Activated CD4-positive, alpha-beta T cell treated with anti-CD3 and anti-CD28 coated beads, Interleukin-10, Interleukin-2, amounts not matched to agents 100 ng/mL and 50 ng/mL, durations not matched to agents 16 hours and 8 hours (primary cell): ENCODE measurements at places on chromosomes 6 and 20.

DNA sequence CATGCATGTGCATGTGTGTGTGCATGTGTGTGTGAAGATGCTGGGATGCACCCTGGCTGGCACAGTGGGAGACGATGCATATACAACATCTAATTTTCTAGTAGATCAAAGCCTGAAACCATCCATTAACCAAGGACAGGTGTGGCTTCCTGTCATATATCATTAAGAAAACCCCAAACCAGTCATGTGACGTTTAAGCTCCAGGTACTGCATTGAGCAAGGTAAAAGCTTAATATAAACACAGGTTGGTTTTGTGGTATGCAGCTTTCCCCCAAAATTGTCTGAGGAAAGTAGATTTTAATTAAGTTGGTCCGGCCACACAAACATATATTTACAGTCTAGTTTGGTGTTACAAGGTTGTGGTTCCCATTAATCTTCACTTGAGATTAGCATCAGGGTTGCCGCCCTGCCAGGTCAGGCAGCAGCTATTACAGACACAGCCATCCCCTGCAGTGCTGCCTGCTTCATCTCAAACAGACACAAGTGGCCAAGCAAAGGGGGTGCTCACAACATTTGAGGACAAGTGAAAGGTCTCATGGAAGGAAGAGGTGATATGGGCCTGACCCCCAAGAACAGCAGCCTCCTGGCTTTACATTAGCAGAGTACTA, 48.6 kb upstream of the NAA20 start:
- DNase-seq, result no peak

DNA sequence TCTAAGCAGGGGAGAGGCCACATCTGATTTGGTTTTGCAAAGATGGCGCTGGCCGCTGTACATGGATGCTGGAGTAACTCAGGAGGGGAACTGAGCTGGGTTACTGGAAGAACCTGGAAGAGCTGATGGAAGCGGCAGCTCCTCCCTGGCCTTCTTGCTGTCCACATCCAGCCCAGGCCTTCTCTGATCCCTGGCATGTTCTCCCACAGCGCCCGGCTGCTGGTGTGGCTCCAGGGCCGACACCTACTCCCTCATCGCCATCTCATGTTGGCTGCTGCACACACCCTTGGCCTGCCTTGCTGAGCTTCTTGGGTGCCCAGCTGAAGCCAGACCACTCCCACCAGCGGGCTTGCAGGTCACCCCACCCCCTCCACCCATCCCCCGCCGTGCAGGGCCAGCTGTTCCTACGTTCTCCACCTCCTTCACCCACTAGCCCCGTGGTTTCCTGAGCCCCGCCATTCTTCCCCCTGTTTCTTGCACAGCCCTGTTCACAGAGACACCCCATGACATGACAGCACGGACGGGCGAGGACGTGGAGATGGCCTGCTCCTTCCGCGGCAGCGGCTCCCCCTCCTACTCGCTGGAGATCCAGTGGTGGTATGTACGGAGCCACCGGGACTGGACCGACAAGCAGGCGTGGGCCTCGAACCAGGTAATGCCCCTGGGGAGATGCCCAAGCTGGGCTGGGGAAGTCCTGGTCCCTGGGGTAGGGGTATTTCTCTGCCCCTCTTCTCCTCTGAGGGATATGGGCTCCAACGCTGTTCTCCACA, 28.4 kb downstream of the VSTM2L start:
- DNase-seq, result no peak

DNA sequence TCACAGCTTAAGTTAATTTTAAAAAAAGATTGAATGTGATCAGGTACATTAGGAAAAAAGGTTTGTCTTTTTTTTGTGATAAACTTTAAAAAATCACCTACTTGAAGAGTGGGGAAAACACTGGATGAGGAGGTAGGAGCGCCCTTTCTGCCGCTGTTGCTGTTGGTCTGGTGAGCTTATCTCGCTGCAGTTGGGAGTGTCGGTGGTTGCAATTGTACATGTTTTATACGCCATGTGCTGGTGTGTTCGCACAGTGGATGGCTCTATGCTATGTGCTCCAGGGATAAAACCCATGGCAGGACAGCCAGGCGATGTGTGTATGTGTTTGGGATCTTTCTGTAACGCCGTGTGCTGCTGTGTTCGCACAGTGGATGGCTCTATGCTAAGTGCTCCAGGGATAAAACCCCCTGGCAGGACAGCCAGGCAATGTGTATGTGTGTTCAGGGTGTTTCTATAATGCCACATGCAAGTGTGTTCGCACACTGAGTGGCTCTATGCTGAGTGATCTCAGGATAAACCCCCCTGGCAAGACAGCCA, 1.7 kb downstream of the SLC22A3 start:
- DNase-seq, result no peak

GRCh38 chr20:46559001-46559400, 8.5 kb upstream of the OCSTAMP start:
- DNase-seq, result no peak

- no peak for DNase-seq
These were observed 19.6 kb upstream of the SYNCRIP start for GRCh38 chr6:85662251-85662650.

- no peak for DNase-seq
These were observed 132.1 kb upstream of the ADGRB3 start for GRCh38 chr6:68502946-68503345.

- DNase-seq, result no peak
These were observed 230.1 kb downstream of the SAMD5 start for GRCh38 chr6:147738516-147739162.

DNA sequence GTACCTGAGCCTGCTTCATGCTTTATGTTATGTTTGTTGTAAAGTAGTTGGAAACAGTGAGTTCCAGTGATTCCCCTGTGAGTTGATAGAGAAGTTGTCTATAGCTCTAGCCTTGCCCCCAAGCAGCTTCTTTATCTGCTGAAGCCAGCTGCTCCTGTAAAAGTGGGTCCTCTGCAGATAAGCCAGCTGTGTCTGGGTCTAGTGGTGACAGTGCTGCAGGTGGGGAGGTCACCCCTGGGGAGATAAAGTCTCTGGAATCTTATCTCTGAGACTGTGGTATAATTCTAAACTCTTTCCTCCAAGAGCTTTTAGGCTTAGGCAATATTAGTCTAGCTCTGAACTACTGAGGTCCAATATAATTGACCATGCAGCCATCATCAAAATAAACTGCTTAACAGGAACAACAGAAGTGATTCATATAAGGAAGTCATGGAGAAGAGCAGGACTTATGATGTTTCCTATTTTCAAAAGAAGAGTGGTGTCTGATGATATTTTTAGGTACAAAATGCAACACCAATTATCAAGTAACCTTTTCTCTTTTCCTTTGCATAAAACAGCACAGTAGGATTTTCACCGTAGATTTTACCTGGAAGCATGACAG, 44.2 kb upstream of the TMEM217 start:
- no peak for DNase-seq

- DNase-seq, result no peak
These were observed 165.2 kb upstream of the TSHZ2 start for GRCh38 chr20:52806918-52807317.

- no peak for DNase-seq
These were observed 96.6 kb downstream of the LCA5 start for GRCh38 chr6:79440598-79440997.

DNA sequence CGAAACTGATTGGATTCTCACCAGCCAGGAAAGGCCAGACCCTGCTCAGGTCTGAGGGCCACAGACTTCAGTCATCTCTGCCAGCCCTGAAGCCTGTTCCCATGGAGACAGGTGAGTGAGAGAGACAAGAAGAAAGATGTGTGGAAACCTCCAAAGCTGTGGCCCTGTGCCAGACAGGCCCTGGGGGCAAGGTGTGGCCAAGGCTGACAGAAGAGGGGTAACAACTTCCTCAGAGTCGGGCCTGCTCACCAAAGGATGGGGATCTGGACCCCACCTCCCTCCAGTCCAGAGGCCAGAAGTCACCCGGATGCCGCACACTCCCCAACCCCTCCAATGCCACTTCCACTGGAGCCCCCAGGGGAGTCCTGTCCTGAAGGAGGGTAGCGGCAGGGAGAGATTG, 73.6 kb downstream of the MDGA1 start:
- DNase-seq, result no peak

- DNase-seq, result no peak
These were observed 349.3 kb downstream of the FARS2 start for GRCh38 chr6:5610640-5611039.

DNA sequence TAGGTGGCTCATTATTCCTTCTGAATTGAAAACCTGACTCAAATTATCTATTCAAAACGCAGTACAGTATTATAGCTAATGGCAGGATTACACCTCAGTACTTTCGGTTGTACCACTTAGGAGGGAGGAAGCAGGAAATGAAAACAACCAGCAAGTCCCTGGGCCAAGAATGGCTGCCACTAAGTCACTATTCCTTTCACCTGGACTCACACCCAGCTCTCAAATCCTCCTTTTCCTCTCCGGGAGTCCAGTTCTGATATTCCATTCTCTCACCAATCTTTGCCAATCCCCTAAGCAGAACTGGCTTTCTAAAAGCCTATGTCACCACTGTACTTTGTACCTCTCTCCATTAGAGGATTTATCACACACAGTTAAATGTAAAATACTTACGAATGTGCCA, 20.6 kb downstream of the TMEM242 start:
- DNase-seq, result no peak

DNA sequence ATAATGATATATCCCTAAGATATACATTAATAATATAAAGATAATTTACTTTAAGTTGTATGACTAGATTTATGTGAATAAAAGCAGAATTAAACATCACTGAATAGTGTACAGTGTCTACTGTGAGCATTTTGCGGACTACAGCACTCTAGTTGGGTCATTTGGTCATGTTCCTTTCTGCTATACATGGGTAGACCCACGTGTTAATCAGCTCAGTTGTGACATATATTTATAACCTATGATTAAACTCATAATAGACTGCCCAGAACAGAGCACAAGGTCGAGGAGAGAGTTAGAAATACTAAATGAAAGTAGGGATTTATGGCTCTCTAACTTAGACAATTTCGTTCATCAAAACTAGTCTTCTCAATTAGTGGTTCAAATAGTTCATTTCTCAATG, 852.7 kb downstream of the EPHA7 start:
- no peak for DNase-seq

GRCh38 chr6:11028959-11029358, 15.1 kb downstream of the ELOVL2 start:
- DNase-seq, result no peak

- peak; percentile 42 for DNase-seq
These were observed 178.0 kb downstream of the CLIC5 start for GRCh38 chr6:45837541-45838200.
